Lower lobe of right lung (tissue), 2 donors: ENCODE measurements at places on chromosomes 6 and 20. TPM values are rescaled to one million over a fixed set of nuclear protein-coding genes. Genes with fewer than 3 reads are reported as not detected.

The ADGRF5 gene
- total RNA-seq, result 238 TPM

The RNF39 gene
- 2.5 TPM for total RNA-seq

The FANCE gene
- total RNA-seq, result 9.0 TPM

The THEMIS gene
- 1.8 TPM for total RNA-seq

DNA sequence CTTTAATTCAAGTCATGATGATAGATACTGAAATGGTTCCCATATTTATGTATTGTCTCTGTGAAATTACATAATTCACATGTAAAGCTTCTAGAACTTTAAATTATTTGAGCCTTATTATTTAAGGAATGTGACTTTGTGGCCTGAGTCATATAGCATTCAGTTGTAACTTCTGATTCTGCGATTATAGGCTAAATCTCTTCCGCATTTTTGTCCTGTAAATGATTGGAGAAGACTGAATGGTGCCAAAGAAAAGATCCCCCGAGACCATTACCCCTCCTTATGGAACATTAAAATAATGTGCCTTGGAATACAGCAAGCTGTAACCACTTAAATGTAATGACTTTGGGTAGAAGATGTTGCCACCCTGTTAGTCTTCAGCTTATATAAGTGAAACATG is 63.3 kb upstream of the MAP7 start:
- no peak overlapping the region for H3K27ac ChIP-seq
- no peak for DNase-seq
- peaks cover 21% of the 10 kb centered on the region for H3K36me3 ChIP-seq

GRCh38 chr6:98931696-98932095 is 16.1 kb downstream of the FBXL4 start:
- DNase-seq, result no peak
- H3K27ac ChIP-seq, result no peak overlapping the region
- H3K27me3 ChIP-seq, result no peaks in the 10 kb centered on the region
- H3K36me3 ChIP-seq, result peaks cover 4% of the 10 kb centered on the region

GRCh38 chr20:4581838-4582237 is 139.9 kb upstream of the PRND start:
- H3K36me3 ChIP-seq, result no peaks in the 10 kb centered on the region
- H3K4me1 ChIP-seq, result no peaks in the 10 kb centered on the region
- no peak for DNase-seq
- no peak overlapping the region for H3K27ac ChIP-seq

DNA sequence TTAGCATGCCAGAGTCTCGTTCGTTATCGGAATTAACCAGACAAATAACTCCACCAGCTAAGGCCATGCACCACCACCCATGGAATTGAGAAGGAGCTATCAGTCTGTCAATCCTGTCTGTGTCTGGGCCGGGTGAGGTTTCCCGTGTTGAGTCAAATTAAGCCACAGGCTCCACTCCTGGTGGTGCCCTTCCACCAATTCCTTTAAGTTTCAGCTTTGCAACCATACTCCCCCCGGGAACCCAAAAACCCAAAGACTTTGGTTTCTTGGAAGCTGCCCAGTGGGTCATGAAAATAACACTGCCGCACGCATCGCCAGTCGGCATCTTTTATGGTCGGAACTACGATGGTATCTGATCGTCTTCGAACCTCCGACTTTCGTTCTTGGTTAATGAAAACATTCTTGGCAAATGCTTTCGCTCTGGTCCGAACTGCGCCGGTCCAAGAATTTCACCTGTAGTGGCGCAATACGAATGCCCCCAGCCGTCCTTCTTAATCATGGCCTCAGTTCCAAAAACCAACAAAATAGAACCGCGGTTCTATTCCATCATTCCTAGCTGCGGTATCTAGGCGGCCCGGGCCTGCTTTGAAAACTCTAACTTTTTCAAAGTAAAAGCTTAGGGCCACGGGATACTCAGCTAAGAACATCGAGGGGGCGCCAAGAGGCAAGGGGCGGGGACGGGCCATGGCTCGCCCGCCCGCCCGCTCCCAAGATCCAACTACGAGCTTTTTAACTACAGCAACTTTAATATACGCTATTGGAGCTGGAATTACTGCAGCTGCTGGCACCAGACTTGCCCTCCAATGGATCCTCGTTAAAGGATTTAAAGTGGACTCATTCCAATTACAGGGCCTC is 1958.5 kb upstream of the DEFB115 start:
- no peak for DNase-seq
- no peaks in the 10 kb centered on the region for H3K27me3 ChIP-seq

GRCh38 chr6:131412960-131413830 is 159.8 kb upstream of the ARG1 start:
- no peaks in the 10 kb centered on the region for H3K36me3 ChIP-seq
- no peak overlapping the region for H3K27ac ChIP-seq
- no peak overlapping the region for H3K4me3 ChIP-seq
- no peaks in the 10 kb centered on the region for H3K27me3 ChIP-seq
- DNase-seq, result no peak
- no peaks in the 10 kb centered on the region for H3K4me1 ChIP-seq

GRCh38 chr20:5214826-5215225 is 88.0 kb downstream of the CDS2 start:
- no peaks in the 10 kb centered on the region for H3K27me3 ChIP-seq
- no peak for DNase-seq
- no peak overlapping the region for H3K4me3 ChIP-seq
- peaks cover 14% of the 10 kb centered on the region for H3K4me1 ChIP-seq

DNA sequence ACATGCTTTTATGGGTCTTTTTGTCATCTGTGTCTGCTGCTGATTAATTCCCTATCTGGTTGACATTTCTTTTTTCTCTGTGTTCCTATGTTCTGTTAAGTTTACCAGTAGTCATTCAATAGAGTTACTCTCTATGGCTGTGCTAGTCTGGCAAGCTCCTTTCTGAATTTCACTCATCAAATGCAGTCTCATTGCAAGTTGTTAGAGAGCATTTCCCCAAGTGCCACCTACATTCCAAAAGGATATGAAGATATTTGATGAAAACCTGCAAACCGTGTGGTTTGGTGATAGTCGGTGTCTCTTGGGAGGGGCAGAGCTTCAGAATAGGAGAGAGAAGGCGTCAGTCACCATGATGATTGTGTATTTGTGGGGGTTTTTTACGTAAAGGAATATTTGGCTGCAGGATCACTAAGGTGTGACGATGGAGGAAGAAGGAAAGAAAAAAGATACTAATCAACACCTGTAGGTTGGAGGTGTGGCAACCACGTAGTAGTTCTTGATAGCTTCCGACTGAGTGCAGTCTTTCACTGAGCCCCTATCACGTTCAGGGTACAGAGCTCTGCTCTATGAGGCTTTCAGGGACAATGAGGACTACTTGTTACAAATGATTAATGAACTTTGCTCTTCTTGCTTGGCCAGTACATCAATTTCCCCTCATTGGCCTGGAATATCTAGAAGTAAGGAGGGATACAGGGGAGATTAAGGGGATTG is 73.1 kb upstream of the TNFAIP3 start:
- no peak for DNase-seq
- H3K36me3 ChIP-seq, result no peaks in the 10 kb centered on the region
- no peak overlapping the region for H3K4me3 ChIP-seq
- H3K4me1 ChIP-seq, result peaks cover 10% of the 10 kb centered on the region
- no peaks in the 10 kb centered on the region for H3K27me3 ChIP-seq
- no peak overlapping the region for H3K27ac ChIP-seq

DNA sequence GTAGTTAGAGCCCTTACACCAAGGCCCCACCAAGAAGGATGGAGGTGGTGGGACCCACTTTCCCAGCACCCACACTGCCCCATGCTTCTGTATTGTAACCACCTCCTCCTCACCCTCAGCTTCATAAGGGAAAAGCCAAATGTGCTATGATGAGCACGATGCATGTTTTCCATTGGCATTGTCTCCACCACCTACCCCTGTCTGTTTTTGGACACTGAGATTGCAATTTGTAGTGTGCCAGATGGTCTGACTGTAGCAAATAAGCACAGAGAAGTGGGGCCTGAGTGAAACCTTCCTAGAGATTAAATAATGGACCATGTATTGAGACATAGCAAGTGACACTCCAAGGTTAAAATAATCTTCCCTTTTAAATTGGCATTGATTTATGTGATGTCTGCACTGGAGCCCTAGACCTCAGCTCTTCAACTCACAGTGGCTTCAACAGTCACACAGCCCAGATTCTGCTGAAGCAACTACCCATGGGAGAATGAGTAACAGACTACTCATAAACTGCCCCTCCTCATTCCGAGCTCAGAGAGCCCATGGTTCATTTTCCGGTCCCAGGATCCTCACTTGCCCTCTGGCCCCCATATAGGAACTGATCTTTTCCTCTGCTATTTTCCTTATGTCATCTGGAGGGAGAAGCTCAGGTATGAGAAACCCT is 177.9 kb downstream of the COL9A1 start:
- DNase-seq, result no peak
- H3K4me3 ChIP-seq, result no peak overlapping the region
- no peak overlapping the region for H3K27ac ChIP-seq

GRCh38 chr6:18154507-18155149 is at the start of gene TPMT:
Gene TPMT, minus strand, starts transcription at chr6:18155077. Its CDS starts 5,950 bp downstream, at chr6:18149127.
- peaks cover 23% of the 10 kb centered on the region for H3K4me1 ChIP-seq
- no peaks in the 10 kb centered on the region for H3K27me3 ChIP-seq
- peak; percentile 59 for DNase-seq

DNA sequence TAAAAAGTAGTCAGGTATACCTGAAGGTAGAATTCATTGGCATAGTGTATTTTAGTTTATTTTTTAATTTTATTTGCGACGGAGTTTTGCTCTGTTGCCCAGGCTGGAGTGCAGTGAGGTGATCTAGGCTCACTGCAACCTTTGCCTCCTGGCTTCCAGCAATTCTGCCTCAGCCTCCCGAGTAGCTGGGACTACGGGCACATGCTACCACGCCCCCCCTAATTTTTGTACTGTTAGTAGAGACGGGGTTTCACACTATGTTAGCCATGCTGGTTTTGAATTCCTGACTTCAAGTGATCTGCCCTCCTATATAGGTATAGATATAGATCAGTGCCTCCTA is 102.8 kb upstream of the PRSS16 start:
- H3K36me3 ChIP-seq, result no peaks in the 10 kb centered on the region
- no peaks in the 10 kb centered on the region for H3K27me3 ChIP-seq
- H3K4me1 ChIP-seq, result peaks cover 24% of the 10 kb centered on the region
- peak overlapping the region; percentile 57 for H3K27ac ChIP-seq
- peak overlapping the region; percentile 72 for H3K4me3 ChIP-seq

DNA sequence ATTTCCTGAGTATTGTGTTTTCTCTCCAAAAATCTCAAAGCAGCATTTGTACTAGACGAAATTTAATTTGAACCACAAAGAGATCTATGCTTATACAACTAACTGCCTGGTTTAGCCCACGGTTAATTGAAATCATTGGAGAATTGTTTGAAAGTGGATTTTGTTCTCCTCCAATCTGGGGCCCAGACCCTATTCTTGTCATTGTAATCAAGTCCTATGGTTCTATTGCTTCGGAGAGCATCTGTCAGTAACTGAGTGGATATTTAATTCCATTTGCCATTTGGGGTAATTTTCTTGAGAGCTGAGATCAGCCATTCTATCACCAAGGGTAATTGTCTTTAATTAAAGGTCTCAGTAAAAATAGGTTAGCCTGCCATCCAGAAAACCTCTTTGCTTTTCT is 117.0 kb upstream of the KCNG1 start:
- no peak for DNase-seq
- H3K4me1 ChIP-seq, result no peaks in the 10 kb centered on the region
- H3K27me3 ChIP-seq, result peaks cover 8% of the 10 kb centered on the region
- no peak overlapping the region for H3K4me3 ChIP-seq
- H3K27ac ChIP-seq, result no peak overlapping the region
- H3K36me3 ChIP-seq, result no peaks in the 10 kb centered on the region

- no peak overlapping the region for H3K4me3 ChIP-seq
- no peaks in the 10 kb centered on the region for H3K4me1 ChIP-seq
- H3K27ac ChIP-seq, result no peak overlapping the region
- no peaks in the 10 kb centered on the region for H3K27me3 ChIP-seq
- no peaks in the 10 kb centered on the region for H3K36me3 ChIP-seq
- no peak for DNase-seq
These were observed 47.5 kb downstream of the SNRNP48 start for GRCh38 chr6:7637533-7637932.

GRCh38 chr6:38035478-38035877 is 216.0 kb downstream of the ZFAND3 start:
- no peak for DNase-seq
- no peak overlapping the region for H3K4me3 ChIP-seq
- no peaks in the 10 kb centered on the region for H3K36me3 ChIP-seq
- no peak overlapping the region for H3K27ac ChIP-seq
- no peaks in the 10 kb centered on the region for H3K27me3 ChIP-seq

GRCh38 chr20:21397341-21398108 is at the start of gene NKX2-4:
Gene NKX2-4, minus strand, starts transcription at chr20:21397526. Its CDS starts 127 bp downstream, at chr20:21397399.
- H3K4me3 ChIP-seq, result peak within 1 kb of the TSS; percentile 26
- no peak within 1 kb of the TSS for H3K27ac ChIP-seq
- peaks cover 5% of the 10 kb centered on the region for H3K4me1 ChIP-seq
- peaks cover 100% of the 10 kb centered on the region for H3K27me3 ChIP-seq
- H3K36me3 ChIP-seq, result no peaks in the 10 kb centered on the region

DNA sequence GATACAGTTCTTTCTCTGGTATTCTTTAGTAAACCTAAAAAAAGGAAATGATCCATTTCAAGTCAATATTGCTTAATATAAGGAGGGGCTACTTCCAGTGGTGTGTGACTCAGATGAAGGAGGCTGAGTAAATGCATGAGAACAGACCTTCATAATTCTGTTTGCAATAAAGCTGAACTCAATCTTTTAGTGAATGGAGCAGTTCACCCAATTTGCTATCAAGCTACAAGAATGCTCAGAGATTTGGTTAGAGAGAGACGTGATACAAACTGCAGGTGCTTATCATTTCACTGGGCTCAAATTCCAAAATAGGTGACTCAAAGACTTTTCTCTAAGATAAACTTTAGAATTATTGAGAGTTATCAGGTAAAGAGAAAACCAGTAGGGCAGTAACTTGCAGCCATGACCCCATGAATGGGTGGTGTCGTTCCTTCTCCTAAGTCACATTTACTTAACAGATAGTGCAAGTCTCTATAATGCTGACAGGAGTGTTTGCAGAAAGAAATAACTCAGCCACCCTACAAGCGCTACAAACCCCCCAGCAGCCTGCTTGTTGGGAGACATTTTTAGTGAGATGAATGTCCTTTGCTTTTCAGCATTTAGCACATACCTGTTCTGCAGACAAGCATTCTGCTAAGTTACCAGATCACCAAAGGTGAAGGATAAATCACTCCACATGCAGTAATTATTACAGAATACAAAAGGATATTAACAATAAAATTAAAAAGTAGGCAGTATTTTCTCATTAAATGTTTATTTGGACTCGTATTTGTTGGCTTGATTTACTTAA is 16.4 kb upstream of the BLOC1S5 start:
- H3K4me1 ChIP-seq, result peaks cover 32% of the 10 kb centered on the region
- no peaks in the 10 kb centered on the region for H3K36me3 ChIP-seq
- no peaks in the 10 kb centered on the region for H3K27me3 ChIP-seq
- no peak for DNase-seq
- H3K27ac ChIP-seq, result no peak overlapping the region
- no peak overlapping the region for H3K4me3 ChIP-seq

GRCh38 chr6:27668442-27669294 is 195.8 kb upstream of the ZNF184 start:
- peaks cover 87% of the 10 kb centered on the region for H3K27me3 ChIP-seq
- H3K36me3 ChIP-seq, result no peaks in the 10 kb centered on the region
- no peak overlapping the region for H3K27ac ChIP-seq
- no peaks in the 10 kb centered on the region for H3K4me1 ChIP-seq
- H3K4me3 ChIP-seq, result no peak overlapping the region
